Small intestine (tissue), 16 donors: ENCODE measurements at places on chromosomes 16 and 17. TPM values are rescaled to one million over a fixed set of nuclear protein-coding genes. Genes with fewer than 3 reads are reported as not detected.

The CDRT15L2 gene
- polyA plus RNA-seq, result not detected

The TBC1D26 gene
- polyA plus RNA-seq, result not detected

The SEZ6L2 gene
- 16.8 TPM for polyA plus RNA-seq

The CSH1 gene
- not detected for polyA plus RNA-seq

GRCh38 chr17:40151414-40151963 is 11.2 kb downstream of the CASC3 start:
- H3K4me3 ChIP-seq, result no peak overlapping the region
- H3K36me3 ChIP-seq, result no peaks in the 10 kb centered on the region
- no peak for DNase-seq

- no peaks in the 10 kb centered on the region for H3K4me1 ChIP-seq
- H3K4me3 ChIP-seq, result no peak overlapping the region
- H3K27ac ChIP-seq, result no peak overlapping the region
- no peaks in the 10 kb centered on the region for H3K36me3 ChIP-seq
These were observed 27.1 kb upstream of the IL21R start for GRCh38 chr16:27374804-27375425.

- no peaks in the 10 kb centered on the region for H3K4me1 ChIP-seq
- no peak overlapping the region for H3K27ac ChIP-seq
- DNase-seq, result no peak
- H3K27me3 ChIP-seq, result no peaks in the 10 kb centered on the region
- H3K36me3 ChIP-seq, result peaks cover 6% of the 10 kb centered on the region
These were observed 110.5 kb upstream of the CORO6 start for GRCh38 chr17:29733166-29733565.

DNA sequence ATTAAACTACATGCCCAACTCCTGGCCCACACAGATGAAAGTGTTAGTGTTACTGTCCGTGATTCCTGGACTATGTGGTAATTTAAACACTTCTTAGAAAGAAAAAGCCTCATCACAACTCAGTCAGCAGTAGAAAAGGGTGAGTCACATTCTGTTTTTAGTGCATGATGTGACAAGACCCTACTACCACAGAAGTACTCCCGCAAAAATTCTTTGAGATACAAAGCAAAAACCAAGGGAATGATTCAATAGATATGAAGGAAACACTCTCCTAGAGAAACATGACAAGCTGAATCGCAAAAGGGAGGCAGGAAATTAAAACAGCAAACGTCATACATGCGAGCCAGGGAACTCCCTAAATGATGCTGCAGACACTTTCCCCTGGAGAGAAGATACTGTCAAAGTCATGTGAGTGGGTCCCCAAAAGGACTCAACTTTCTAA is 14.4 kb downstream of the SNN start:
- no peak for DNase-seq
- peaks cover 4% of the 10 kb centered on the region for H3K4me1 ChIP-seq
- no peaks in the 10 kb centered on the region for H3K27me3 ChIP-seq
- peak overlapping the region; percentile 24 for H3K27ac ChIP-seq
- H3K36me3 ChIP-seq, result peaks cover 59% of the 10 kb centered on the region
- no peak overlapping the region for H3K4me3 ChIP-seq
